Activated CD8-positive, alpha-beta memory T cell treated with anti-CD3 and anti-CD28 coated beads for 4 hours (primary cell): ENCODE measurements at places on chromosomes 3 and 15.

DNA sequence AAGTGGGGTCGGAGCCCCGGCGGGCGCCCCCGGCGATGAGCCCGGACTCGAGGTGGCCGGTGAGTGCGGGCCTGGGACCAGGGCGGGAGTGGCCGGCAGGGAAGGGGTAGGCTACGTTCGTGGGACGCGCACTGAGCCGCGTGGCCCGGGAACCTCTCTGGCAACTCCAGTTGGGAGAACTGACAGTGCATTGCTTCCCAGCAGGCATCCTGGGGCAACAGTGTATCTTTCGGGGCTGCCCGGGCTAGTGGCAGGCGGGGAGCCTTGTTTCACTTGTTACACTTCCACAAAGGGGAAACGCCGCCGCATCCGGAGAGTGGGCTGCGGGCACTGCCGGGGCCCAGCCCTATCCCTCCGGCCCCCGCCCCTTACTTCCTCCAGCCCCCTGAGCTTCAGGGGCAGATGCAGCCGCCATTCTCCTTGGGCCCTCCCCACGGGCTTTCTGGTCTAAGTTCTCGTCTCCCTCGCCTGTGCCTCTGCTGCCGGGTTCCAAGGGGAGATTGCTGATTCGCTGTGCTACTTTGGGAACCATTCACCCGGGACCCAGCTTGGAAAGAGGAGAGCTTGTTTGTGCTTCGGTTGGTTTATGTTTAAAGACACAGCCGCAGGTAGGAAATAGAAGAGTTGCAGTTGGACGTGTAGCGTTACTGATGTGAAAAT, 675 bp downstream of the BRPF1 start:
- no peak for DNase-seq

DNA sequence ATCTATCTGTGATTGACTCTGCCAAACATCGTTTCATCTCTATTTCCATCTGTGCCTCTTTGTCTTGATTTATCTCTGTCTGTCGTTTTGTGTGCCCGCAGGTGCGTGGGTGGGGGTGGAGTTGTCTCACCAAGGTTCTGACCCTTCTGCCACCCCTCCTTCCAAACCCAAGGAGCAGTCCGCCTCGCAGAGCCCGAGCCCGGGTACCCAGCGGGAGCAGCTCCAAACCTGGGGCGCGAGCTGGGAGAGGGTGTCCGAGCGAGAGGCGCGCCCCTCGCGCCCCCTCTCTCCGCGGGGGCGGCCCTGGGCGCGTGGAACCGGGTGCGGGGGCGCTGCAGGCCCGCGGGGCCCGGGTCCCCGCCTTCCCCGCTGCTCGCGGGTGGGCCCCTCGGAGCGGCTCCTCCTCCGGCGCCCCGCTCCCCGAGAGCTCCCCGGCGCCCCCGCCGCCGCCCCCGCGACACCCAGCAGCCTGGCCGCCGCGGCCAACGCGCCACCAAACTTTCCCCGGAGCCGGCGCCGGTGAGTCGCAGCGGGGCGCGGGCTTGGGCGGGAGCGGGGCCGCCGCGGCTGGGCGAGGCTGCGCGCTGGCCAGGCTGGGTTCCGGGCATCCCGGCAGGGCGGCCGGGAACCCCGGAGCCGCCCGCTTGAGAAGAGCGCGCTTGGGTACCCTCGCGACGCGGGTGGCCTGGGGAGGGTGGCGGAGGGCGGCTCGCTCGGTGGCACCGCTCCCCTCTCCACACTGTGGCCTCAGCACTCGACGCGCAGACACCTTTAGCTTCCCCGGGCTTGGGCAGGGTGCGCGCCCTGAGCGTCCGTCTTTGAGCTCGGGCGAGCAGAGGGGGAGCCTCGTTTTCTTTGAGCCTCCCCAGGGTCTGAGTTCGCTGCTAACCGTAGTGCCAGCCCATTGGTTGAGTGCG, at the start of gene HRH1:
TSS of gene HRH1 (plus strand) at position 458 of the 917 bp plus-strand sequence. CDS start 104,545 bp downstream, outside the sequence.
- DNase-seq = no peak

- no peak for DNase-seq
Observed at GRCh38 chr15:76861815-76862397, 43.2 kb downstream of the SCAPER start.

DNA sequence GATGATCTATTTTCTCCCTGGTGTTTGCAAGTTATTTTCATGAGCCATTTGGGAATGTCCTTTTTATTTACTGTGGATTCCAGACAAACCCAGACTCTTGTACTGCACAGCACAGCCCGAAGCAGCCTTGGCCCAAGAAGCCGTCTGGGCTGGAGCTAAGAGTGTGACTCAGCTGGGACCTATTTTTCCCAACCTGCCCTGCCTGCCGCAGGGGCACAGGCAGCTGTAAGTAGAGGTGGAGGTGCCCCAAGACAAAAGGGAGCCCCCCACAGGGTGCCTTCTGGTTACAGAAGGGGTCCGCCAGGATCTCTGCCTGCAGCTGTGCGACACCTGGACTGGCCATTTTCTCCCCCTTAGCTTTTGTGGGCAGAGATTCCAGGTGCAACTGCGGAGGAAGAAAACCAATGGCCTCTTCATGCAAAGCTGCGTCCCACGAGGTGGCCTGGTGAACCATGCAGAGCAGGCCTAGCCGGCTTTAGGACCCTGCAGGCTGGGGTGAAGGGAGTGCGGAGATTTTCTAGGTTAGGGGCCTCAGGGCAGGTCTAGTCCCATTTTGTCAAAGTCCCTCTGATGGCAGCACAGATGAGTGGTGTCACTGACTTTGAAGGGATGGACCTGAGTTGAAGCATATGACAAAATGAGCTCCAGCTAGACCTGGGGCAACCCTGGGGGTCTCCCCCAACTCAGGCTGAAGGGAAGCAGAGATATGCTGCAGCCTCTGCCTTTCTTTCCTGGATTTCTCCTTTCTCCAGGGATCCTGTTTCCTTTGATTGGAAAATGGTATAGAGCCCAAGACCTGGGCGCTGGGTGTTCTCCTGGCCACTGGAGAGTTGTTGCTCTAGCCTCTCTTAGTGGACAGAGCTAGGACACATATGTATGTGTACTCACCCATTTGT, 131.2 kb downstream of the KLF13 start:
- no peak for DNase-seq

DNA sequence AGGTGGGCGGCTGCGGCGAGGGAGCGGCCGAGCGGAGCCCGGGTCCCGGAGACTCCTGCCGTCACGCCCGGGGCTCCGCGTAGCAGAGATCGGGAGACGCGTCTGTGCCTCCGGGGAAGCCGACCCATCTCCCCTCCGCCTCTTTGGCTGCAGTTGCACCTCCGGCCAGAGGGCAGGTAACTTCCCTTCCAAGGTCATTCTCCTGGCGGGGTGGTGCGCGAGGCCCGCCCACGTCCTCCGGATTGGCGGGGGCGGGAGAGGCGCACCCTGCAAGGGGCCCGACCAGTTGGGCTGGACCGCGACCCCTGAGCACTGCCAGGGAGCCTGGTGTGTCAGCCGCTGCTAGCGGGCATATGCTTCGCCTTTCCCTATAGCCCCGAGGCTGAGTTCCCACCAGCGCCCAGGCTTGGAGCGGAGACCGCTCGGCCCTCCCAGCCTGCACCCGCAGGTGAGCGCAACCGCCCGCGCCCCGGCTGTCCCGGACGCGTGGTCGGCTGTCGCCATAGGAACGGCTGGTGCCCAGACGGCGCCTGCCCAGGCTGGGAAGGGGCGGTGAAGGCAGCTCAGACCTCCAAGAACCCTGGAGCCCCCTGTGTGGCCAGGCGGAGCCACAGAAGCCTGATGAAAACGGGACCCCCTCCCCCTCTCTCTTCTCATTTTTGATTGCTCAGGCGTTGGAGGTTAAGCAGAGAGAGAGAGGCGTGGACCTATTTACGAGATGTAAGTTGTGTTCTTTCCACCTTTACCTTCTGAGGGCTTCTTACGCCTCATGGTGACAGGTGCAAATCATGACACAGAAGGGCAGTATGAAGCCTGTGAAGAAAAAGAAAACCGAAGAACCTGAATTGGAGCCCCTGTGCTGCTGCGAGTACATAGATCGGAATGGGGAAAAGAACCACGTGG, 453 bp downstream of the ZDHHC23 start:
- no peak for DNase-seq

DNA sequence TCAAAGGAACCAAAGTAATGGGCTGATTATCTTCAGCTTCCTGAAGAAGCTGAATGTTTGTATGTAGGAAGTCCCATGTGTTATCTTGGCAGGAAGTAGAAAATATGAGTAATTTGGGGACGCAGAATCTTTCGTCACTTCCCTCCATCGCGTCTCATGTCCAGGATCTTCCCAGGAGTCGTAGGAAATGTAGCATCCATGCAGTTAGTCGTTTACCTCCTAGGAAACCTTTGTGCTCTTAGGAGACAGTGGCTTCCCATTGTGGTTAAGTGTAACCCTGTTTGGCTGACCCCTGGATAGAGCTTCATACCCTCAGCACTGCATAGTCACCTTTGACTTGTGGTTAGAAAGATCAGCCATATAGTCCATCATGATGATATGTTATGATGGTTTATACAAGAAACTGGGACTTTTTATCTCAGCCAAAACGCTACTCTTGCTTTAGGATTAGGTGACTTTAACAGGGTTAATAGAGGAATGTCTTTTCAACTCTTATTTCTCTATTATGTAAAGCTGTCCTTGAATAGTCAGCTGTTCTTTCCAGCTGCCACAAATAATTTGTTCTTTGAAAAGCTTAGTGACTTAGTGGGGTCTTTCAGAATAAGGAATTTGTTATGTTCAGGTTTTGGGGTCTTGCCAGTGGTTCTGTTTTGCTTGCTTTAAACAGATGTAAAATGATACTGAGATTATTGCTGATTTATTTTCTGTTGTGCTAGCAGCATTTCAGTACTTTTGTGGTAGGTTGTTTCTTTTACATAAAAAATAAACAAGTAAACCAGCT, 92.2 kb downstream of the KLHL25 start:
- DNase-seq = no peak

DNA sequence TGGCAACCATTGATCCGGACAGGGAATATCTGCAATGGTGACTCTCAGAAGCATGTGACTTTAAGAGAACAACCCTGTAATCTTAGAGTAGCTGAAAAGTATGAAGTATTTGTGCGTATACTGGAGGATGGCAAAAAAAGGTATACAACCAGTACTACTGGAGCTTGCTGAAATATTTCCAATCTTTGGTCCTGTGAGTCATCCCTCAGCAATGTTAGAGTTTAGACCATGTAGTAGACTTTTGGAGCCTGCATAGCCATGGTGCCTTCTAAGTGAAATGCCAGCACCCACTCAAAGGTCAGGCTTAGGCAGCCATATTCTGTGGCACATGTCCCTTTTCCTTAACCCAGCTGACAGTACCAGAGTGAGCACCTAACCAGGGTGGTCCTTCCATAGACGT, 429.4 kb downstream of the NTRK3 start:
- no peak for DNase-seq

GRCh38 chr3:159029306-159030026, 227.6 kb downstream of the MFSD1 start:
- DNase-seq = no peak

- no peak for DNase-seq
Observed at GRCh38 chr15:101441696-101442095, 47.8 kb downstream of the PCSK6 start.

GRCh38 chr3:53016236-53016635, 29.6 kb downstream of the SFMBT1 start:
- DNase-seq = no peak

DNA sequence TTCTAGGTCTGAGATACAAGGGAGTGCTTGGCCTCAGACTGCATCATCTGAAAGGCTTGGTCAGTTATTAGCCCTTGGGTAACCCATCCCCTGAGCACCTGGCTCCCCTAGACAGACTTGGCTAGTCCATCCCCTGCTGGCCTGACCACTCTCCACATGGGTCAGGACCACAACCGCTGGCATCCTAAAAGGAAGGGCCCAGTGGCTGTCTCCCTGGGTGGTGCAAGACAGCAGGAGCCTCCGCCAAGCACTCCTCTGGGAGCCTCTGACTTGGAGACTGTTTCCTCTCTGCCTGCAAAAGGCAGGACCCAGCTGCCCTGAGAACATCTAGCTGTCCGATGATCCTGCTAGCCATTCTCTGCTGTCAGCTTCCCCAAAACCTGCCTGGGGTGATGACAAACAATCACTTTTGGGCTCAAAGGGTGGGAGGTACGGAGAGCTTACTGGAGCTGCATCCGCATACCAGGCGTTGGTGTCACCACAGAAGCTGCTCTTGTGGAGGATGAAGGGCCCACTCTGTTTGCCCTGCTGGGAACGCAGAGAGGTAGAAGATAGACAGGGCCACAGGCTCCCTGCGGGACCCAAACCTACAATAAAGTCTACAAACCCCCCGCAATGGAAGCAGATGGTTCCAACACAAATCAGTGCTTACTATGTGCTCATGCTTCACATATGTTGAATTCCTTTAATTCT, 108.0 kb upstream of the PRR20G start:
- DNase-seq = no peak

- DNase-seq = no peak
Observed at GRCh38 chr3:177220136-177220974, 23.1 kb upstream of the TBL1XR1 start.

- DNase-seq = no peak
Observed at GRCh38 chr15:101573951-101574350, 78.2 kb downstream of the TM2D3 start.

- DNase-seq = no peak
Observed at GRCh38 chr3:77048186-77048585, 8.3 kb downstream of the ROBO2 start.

DNA sequence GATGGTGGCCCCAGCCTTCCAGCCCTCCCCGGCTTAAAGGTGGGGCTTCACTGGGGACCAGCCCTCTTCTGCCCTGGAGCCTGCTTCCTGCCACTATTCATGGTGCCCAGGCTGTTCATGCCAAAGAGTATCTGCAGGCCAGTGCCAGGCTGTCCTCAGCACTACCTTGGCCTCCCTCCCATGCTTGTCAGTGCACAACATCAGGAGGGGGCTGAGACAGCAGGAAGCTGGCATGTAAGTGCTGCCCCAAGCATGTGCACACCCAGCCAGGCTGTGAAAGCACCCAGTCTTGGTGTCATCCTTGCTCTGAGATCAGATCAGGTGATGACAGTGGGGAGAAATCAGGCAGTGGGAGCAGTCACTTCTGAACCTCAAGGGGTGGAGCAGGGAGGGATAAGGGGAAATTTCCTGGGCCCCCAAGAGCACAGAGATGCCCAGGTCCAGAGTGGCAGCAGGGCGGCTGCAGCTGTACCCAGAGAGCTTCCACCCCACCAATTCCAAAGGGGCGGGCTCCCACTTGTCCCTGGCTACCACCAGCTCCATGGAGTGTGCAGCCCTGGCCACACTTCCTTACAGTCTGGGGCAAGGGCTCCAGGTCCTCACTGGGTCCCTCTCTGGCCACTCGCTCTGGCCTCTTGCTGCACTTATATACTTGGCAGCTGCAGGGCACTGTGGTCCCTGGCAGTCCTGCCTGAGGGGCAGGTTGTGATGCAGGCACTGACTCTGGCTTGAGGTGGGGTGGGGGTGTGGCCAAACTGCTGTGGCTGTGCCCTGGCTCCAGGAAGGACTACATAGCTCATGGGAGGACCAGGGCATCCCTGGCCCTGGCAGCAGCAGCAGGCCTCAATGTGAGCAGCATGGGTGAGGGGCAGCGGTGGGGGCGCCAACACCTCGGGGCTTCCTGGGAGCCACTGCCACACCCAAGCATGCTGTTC, 91.4 kb upstream of the TNFSF10 start:
- no peak for DNase-seq

- no peak for DNase-seq
Observed at GRCh38 chr3:123833398-123833785, 50.7 kb downstream of the MYLK start.

- DNase-seq = no peak
Observed at GRCh38 chr3:190224456-190224855, 97.8 kb downstream of the CLDN1 start.
